ENCODE measurements at places on chromosomes 2 and 18.

DNA sequence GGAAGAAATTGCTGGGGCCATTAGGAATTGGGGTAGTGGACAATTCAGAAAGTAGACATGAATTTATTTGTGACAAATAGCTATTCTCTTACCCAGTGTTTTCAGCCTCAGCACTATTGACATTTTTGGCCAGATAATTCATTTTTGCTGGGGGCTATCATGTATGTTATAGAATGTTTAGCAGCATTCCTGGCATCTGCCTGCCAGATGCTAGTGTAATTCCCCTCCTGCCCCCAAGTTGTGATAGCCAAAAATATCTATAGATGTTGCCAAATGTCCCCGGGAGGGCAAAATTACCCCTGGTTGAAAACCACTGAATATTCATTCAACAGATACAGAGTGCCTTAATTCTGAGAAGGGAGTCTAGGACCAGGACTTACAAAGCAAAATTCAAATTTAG lies 183.6 kb downstream of the BABAM2 start:
- no peak for DNase-seq

DNA sequence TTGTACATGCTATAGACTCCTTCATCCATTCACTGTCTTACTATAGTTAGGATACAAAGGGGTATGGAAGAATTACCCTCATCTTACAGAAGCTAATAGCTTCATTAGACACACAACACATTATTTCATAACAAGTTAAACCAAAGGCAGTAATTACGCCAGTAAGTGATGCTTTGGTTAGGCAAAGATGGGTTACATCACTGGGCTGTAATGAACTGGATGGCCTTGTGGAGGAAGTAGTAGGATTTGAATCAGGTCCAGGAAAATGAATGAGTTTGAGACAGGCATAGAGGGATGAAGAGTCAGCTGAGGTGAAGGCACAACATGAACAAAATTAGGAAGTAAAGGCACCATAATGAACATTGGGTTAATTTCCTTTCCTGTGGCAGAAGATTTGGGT lies 80.1 kb downstream of the SOCS6 start:
- DNase-seq: no peak

DNA sequence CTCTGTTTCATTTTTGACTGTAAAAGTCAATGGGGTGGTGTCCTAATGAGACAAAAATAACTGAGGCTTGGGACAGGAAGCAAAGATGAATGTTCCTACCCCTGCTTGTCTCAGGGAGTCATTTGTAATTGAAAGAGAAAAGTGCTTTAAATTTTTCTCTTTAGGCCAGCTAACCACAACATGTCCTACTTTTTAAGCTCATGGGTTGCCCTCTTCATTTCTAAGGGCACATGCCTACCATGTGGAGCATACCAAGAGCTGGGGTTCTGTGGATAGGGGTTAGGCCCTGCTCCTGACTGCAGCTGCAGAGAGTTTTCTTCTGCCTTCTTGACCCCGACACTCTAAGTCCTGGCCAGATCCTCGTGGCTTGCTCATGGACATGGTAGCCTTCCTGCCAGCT lies 96.8 kb upstream of the ARL4C start:
- DNase-seq: no peak

- peak; percentile 55 for DNase-seq
These were observed 117.4 kb upstream of the CWC22 start for GRCh38 chr2:180124273-180125139.

GRCh38 chr2:144426355-144426754 lies 93.6 kb downstream of the ZEB2 start:
- no peak for DNase-seq

GRCh38 chr2:38462121-38462661 lies 85.1 kb upstream of the ATL2 start:
- no peak for DNase-seq

GRCh38 chr2:52289741-52290140 lies 1257.8 kb upstream of the NRXN1 start:
- no peak for DNase-seq

DNA sequence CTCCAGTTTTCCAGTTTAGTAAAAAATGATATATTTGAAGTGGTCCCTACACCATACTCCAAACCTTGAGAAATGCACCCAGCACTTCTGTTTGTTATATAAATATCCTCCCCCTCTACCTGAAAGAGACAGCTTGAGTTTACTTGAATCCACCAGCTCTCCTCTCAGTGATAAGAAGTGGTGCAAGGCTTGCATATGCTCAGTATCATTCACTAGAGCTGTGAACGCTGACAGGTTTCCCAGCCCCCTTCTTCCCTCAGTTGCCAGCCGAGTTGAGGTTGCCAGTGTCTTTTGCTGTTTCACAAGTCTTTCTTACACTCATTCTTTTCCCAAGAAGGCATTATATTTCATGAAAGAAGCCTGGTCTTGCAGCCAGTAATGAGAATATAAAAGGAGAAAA lies 880.0 kb downstream of the LRRTM4 start:
- DNase-seq: no peak

DNA sequence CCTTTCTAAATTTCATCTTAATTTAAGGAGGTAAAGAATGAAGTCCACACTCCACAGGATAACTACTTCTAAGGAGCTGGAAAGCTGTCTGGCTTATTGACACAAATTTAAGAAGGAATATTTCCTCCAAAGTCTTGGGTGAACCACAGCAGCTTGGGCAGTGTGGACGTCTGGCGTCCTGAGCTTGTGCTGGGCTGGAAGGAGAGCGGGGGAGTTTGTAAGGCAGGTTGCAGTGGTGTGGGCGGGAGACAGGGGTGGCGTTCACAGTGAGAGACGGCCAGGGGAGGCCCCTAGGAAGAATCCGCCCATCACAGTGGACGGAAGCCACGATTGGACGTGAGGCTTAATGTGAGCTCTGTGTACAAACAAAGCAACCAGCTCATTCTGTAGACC lies 25.7 kb downstream of the ADI1 start:
- DNase-seq: peak; percentile 57

DNA sequence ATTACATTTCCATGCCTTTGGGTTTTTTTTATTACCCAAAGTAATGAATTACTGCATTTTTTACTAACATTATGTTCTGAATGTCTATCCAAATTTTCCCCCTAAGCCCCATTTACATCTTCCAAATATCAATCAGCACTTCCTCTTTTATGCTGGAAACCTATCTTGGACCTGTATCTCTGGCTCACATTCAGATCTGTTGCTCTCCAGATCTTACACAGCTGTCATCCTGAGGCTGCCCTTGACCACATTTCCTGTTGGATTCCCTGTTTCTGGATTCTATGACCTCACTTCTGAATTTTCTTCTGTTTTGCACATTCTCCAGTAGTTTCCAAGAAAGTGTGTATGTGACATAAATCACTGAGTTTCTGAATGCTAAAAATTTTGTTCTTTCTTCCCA lies 146.7 kb downstream of the PDE1A start:
- no peak for DNase-seq

- DNase-seq: no peak
These were observed 143.5 kb downstream of the PKP4 start for GRCh38 chr2:158600155-158600802.

DNA sequence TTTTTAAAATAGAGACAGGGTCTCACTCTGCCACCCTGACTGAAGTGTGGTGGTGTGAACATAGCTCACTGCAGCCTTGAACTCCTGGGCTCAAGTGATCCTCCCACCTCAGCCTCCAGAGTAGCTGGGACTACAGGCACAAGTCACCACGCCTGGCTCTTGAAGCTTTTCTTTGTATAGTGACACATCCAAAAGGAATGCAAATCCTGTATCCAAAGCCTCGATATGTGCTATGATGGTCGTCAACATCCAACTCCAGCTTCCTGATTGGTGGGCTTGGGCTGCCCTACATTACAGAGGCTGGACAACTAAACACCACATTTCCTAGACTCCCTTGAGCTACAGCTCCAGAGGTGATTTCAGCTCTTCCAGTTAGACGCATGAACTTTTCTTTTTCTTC lies 101.7 kb upstream of the PGAP1 start:
- DNase-seq: no peak

Measured in neural progenitor cell (in vitro differentiated cells).